Peyer's patch (tissue), 4 donors: ENCODE measurements at places on chromosomes 5 and 9. TPM values are rescaled to one million over a fixed set of nuclear protein-coding genes. Genes with fewer than 3 reads are reported as not detected.

DNA sequence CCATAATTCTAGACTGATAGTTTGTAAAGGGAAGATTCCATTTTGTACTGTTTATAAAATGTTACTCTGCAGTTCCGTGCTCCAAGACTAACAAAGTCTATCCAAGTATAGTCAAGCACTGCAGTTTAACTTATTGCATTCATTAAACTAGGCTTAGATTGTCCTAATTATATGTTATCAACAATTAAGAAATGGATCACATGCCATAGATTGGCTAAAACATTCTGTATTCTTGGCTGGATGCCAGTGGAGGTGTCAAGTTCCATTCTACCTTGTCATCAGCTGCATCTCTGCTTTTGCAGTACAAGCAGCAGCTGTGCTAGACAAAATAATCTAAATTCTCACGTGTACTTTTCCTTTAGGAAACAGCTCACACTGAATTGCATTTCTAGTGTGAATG, 69.4 kb upstream of the MEF2C start:
- no peak for DNase-seq

- no peak for DNase-seq
Observed at GRCh38 chr5:154590093-154590724, 112.2 kb upstream of the HAND1 start.

GRCh38 chr9:37436540-37436939, 14.0 kb downstream of the GRHPR start:
- DNase-seq: no peak

DNA sequence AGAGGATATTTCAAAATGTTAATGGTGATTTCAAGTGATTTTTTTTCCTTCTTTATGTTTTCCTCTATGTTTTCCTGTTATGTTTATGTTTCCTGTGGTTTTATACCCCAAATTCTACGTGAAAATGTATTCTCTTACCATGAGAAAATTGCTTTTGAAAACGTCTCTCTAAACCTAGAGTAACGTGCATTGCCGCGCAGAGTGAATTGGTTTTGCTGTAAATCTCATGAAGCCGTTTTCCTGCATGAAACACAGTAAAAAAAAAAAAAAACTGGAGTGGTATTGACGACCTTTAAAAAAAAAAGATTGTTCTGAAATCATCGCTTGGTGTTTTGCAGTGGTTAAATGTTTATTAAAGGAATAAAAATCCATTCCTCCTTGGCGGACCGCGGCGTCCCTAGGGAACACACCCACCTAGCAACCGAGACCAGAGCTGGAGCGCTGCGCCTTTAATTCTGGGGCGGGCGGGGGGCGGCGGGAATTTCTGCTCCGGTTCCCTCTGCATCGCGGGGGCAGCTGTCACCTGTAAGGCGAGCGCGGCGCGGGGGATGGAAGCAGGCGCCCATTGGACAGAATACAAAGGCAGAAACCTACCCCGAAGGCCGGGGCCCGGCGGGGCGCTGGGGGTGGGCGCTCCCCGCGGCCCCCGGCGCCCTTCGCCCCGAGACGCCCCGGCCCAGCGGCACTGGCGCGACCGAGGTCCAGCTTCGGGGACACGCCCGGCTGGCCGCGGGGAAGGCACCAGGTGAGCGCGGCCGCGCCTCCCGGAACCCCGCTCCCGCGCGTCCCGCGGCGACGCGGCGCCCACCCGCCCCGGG, at the start of gene SOWAHA:
Gene SOWAHA (plus strand): TSS at position 522 of the 818 bp plus-strand sequence. CDS start 320 bp downstream, outside the sequence.
- peak; percentile 73 for DNase-seq

GRCh38 chr5:146111409-146111808, 6.0 kb upstream of the PLAC8L1 start:
- DNase-seq: no peak

- DNase-seq: no peak
Observed at GRCh38 chr9:35813434-35814105, 1.3 kb downstream of the HINT2 start.

DNA sequence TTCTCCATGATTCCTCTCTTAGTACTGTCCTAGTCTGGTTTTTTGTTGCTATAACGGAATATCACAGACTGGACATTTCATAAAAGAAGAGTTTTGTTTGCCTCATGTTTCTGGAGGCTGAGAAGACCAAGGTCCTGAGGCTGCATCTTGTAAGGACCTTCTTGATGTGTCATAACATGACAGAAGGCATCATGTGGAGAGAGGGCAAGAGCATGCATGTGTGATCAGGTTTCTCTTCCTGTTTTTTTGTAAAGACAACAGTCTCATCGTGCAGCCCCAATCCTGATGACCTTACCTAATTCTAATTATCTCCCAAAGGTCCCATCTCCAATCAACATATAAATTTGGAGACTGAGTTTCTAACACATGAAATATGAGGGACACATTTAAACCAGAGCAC, 108.4 kb downstream of the MSX2 start:
- no peak for DNase-seq

DNA sequence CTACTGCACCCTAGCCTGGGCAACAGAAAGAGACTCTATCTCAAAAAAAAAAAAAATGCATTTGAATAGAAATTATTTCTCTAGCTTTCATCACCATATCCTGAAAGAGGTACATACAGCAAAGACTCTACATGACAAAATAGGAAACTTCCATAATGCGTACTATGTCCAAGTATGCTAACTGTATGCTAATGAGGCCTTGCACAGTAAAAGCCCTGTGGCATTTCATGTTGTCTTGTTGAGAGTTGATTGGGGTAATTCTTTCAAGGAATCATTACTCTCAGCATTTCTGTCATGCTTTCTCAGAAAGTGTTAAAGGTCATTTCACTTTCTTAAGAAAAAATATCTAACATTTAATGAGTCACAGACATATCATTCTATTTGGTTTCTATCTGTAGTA, 393.4 kb downstream of the CTNND2 start:
- DNase-seq: no peak

DNA sequence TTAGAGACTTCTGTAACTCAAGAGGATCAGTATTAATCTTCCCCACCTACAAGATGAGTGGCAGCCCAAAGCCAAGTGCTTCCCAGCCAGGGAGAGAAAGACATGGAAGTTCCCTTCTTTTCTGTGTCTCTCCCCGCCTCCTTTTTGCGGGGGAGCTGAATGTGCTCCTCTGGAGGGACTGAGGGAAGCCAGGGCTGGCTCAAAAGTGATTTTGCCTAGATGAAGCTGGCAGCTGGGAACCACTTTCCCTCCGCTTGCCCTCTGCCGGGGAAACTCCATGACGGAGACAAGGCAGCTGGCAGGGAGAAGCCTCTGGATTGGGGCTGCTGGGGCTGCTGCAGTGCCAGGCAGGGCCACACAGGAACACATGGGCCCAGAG, 24.4 kb downstream of the EGR1 start:
- DNase-seq: no peak

Gene PCDHA8
- not detected for total RNA-seq

Gene FRMD3
- total RNA-seq: 41.3 TPM

Gene ANKDD1B
- total RNA-seq: 3.2 TPM

Gene LAMC3
- total RNA-seq: 3.9 TPM

Gene TAF11L5
- not detected for total RNA-seq

Gene WASHC1
- total RNA-seq: 15.4 TPM

Gene BARHL1
- total RNA-seq: not detected
